ENCODE measurements at places on chromosomes 4 and X.

DNA sequence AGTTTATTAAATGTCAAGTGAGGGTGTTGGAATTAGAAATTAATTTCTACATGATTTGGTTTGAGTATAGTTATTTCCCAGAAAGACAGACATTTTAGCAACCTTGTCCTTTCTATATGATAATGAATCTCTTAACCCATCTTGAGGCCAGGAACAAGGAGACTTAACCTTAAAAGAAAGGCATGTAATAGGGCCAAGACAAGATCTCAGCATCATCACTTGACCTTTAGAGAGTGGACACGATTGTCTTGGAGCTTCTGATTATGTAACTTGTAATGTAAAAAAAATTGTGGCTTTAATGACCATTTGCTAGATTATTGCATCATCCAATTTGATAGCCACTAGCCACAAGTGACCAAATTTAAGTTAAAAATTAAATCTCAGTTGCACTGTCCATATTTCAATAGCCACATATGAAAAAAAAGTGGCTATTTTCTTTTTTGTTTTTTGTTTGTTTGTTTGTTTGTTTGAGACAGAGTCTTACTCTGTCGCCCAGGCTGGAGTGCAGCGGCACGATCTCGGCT, 13.5 kb upstream of the FOXO4 start:
- DNase-seq: no peak

- no peak for DNase-seq
Measured at GRCh38 chrX:116226665-116227484, 56.3 kb downstream of the AGTR2 start.

DNA sequence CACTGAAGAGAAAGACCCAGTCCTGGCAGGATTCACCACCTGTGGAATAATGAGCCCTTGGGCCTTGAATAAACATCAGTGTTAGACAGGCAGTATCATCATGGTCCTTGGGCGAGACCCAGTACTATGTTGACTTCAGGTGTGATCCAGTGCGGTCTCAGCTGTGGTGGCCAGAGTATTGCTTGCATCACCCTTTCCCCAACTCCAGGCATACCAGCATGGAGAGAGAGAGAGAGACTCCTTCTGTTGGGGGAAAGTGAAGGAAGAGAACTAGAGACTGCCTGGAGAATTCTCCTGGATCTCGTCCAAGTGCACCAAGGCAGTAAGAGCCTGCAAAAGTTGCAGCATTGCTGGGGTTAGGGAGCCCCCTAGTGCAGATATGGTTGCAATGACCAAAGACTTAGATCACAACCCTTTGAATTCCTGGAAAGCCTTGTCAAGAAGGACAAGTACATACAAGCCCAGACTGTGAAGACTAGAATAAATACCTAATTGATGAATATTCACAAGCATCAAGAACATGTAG, 61.1 kb upstream of the VAMP7 start:
- no peak for DNase-seq

DNA sequence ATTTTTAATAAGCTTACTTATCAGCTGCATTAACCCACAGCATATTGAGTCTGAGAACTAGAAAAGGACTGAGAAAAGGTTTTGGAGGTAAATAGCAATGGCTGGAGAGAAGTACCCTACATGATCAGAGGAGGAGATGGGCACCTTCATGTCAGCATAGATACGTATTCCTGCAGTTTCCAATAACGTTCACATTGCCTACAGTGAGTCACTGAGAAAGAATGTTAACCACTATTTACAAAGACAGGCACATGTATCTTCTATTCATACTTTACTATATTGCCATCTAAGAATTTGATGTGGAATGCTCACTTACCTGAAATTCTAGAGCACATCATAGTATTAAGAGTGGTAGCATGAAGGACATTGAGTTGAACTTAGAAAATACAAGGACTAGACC, 92.5 kb downstream of the TLL1 start:
- no peak for DNase-seq

GRCh38 chrX:23644744-23645143, 22.5 kb upstream of the PRDX4 start:
- no peak for DNase-seq

- no peak for DNase-seq
Measured at GRCh38 chrX:7147413-7147977, at the start of gene STS. TSS of gene STS (plus strand) at chrX:7147712. CDS start at chrX:7253200, 105,488 bp downstream.

- no peak for DNase-seq
Measured at GRCh38 chr4:151614561-151614960, 146.2 kb downstream of the GATB start.

GRCh38 chr4:38610521-38610920, 53.5 kb upstream of the KLF3 start:
- DNase-seq: no peak

GRCh38 chr4:90403781-90404180, 276.6 kb downstream of the CCSER1 start:
- no peak for DNase-seq

DNA sequence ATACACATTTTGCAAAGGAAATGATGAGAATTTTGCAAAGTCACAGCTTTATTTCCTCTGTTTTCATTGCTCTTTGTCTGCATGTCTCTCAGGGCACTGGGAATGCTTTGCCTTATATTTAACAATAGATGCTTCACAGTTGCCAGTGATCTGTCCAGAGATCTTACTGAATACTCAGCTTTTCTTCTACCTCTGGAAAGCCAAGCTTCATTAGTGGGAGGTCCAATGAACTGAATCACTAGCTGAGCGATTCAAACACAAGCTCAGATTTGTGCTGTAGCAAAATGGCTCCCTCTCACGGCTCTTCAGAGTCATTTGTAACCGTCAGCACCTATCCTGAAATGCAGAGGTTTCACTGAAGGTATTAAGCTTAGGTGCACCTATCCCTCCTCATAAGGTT, 138.9 kb downstream of the DCLK2 start:
- DNase-seq: no peak

GRCh38 chr4:105462576-105462975, 11.3 kb downstream of the PPA2 start:
- no peak for DNase-seq

GRCh38 chrX:20029728-20030127, 38.9 kb upstream of the BCLAF3 start:
- no peak for DNase-seq

- DNase-seq: no peak
Measured at GRCh38 chr4:104973708-104974107, 173.0 kb upstream of the TET2 start.

DNA sequence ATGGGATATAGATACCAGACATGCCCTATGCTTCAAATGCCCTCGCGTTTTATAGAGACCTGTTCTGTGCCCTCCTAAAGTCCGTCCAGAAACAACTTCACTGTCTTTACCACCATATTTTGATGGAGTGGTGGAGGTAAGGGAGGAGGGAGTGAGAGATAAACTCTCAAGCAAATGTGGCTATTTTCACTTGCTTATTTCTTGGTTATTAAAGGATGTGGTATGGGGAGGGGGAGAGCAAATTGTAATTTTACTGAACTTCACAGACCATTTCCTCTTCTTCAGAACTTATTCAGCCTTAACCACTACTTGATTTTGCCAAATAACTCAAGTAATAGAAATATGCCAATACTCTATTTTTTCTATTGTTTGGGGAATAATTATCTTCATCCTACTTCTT, 31.5 kb downstream of the GPR174 start:
- DNase-seq: no peak

DNA sequence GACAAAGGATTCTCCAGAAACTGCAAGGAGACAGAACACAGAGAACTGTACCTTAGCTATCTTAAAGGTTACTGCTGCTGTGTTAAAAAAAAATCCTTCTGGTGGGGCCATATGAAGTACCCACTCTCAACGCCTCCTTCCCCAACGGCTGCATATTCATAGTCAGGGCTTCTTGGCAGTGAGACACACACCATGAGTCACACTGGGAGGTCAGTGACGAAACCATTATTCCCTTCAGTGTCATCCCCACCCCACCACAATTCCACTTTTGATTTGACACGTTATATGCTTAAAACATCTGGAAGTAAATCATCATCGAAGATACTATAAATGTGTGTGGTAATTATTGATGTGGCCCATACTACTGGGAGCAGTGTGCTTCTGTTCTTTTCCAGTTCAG, 271.5 kb downstream of the LDB2 start:
- no peak for DNase-seq

GRCh38 chrX:12814420-12814819, 23.2 kb downstream of the PRPS2 start:
- no peak for DNase-seq

DNA sequence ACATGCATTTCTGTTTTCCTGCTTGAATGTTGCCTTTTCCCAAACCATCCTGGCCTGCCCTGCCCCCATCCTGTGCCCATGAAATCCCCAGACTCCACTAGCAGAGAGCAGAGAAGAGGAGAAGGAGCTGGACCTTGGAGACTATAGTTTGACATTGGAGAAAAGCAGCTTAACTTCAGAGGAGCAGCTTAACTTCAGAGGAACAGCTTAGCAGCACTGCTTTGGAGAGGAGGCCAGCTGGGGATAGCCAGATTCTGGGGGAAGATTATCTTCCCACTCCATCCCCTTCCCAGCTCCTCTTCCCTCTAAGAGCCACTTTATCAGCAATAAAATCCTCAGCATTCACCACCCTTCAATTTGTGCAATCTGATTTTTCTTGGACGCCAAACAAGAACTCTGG, 443.0 kb downstream of the PCDH10 start:
- no peak for DNase-seq

GRCh38 chrX:46957297-46957696, 45.1 kb downstream of the JADE3 start:
- DNase-seq: no peak

GRCh38 chr4:82790060-82790660, 8.4 kb downstream of the SCD5 start:
- no peak for DNase-seq

DNA sequence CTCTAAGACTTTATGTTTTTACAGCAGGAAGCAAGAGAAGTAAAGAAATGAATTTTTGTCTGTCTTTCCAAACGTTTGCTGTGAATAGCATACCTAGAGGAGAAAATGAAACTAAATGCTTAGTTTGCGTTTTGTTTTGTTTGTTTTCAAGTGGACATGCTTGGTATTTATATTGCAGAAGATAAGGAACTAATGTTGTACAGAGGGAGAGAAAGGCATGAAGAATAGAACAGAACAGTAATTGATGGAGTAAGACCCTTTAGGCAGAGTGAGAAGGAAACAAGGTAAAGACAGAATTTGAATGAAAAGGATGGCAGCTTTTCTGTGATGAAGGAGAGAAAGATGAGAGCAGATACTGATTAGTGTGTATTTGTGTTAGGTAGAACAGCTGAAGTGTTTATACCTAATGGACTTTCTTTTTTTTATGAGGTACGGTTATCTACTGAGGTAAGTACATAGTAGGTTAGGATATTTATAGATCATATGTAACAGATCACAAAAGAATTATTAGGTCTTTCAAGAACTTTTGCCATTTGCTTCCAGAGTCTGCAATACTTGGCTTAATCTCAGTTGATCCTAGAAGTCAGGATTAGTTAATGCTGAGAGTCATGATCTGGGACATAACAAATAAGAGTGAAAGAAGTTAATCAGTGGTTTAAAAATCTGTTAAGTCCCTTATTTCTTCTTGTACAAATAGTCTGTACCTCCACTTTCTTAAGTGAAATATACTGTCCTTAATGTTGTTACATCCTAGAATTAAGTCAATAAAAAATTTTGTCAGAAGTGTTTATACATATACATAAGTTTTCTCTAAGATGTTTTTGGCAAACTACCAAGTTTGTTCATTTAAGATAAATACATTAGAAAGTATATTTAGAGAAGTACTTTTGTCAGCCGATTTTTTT, 36.8 kb downstream of the FABP2 start:
- no peak for DNase-seq

DNA sequence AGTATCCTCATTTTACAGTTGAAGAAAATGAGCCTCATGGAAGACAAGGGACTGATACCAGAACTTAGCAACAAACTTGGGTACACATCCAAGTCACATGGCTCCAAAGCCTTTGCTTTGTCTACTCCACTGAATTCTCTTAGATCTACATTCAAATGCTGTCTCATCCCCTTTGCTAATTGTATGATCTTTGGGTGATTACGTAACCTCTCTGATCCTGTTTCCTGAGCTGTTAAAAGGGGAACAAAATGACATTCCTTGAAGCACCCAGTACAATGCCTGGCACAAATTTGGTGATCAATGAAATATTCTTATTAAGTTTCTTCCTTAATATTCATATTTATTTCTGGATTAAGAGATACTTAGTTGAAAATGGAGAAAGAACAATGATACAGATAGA, 5.9 kb upstream of the HPGD start:
- no peak for DNase-seq

- no peak for DNase-seq
Measured at GRCh38 chrX:132505116-132505515, 16.3 kb upstream of the MBNL3 start.

GRCh38 chr4:21177092-21177491, 476.8 kb downstream of the PACRGL start:
- no peak for DNase-seq

- DNase-seq: no peak
Measured at GRCh38 chr4:53490161-53490956, 100.9 kb downstream of the LNX1 start.

Measured in cortex of kidney (tissue), 1 donor.